Stimulated activated CD8-positive, alpha-beta memory T cell treated with anti-CD3 and anti-CD28 coated beads, Interleukin-15, amount 100 ng/mL, for 24 hours (primary cell): ENCODE measurements at places on chromosomes 3 and 15.

DNA sequence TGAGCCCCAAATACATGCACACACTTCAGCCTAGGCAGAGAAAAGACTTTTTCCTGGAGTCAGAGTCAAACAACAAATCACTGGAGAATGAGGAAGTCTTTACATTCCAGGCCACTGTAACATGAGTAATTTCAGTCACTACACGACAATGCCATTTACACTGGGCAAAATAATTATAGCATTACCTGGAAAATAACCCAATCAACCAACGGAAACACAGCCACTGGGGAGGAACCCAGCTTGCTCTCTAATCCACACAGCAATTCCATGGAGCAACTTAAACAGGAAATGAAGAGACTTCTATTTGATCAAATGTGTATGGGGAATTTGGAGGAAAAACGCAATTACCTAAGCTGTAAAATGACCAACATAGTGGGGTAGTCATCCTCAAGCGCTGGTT lies 15.2 kb downstream of the FSTL1 start:
- DNase-seq = no peak

DNA sequence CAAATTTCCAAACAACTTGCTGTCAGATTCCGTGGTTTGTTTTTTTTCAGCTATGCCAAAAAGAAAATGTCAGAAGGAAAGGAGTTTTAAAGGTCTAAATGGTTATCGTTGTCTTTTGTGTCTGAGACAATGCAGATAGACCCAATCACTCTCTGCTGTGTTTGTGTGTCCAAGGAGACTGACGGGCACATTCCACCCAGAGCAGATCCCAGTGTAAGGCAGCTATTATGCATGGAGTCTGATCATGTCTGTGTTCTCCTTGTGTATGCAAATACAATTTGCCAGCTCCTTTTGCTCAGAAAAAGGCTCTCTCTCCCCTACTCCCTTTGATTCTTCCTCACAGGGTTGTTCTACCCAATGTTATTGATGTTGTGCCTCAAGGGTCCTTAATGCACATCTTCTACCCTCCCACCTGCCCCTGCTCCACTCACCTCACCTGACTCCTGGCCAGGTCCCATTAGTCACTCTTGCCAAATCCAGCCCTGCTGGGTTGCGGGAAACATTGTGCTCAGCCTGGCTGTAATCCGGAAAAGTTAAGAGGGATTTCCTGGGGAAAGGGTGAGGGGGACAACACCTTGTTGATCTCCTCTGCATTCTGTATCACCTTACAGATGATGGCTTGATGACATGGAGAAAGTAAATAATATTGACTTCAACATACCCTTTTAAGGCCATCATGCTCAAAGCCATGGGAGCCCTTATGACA lies 61.0 kb downstream of the OTOL1 start:
- no peak for DNase-seq

DNA sequence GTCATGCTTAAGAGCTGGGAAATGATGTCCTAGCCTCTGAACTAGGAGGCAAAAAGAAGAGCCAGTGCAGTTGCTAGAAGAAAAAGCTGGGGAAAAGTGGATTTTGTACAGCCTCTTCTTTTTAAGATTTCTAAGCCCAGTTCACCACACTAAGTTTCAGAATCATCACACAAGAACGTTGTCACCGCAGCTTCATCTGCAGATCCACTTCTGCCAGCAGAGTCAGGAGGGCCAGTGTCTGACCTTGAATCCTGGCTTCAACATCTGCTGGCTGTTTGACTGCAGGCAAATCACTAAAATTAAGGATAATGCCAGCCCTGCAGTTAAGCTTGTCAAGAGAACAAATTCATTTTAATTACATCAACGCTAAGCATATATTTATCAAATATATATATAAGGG lies 36.2 kb downstream of the HDC start:
- no peak for DNase-seq

- no peak for DNase-seq
These were observed 14.2 kb upstream of the SEMA3B start for GRCh38 chr3:50254577-50255250.

DNA sequence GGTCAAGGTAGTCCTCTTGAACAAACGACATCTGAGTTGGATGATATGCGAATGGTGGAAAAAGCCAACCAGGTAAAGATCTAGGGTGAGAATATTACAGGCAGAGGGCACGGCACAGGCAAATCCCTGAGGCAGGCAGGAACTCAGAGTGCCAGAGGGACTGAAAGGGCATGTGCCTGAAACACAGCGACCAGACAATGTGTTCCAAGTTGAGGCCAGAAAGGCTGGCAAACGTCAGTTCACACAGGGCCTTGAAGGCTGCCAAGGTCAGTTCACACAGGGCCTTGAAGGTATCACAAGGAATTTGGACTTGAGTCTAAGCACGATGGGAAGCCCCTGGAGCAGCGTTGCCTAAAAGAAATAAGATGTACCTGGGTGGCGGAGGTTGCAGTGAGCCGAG lies 20.1 kb downstream of the HES1 start:
- no peak for DNase-seq

- DNase-seq = no peak
These were observed 39.6 kb downstream of the LEKR1 start for GRCh38 chr3:156865732-156866131.
